Myocyte (in vitro differentiated cells): ENCODE measurements at places on chromosomes 6 and 20. TPM values are rescaled to one million over a fixed set of nuclear protein-coding genes. Genes with fewer than 3 reads are reported as not detected.

DNA sequence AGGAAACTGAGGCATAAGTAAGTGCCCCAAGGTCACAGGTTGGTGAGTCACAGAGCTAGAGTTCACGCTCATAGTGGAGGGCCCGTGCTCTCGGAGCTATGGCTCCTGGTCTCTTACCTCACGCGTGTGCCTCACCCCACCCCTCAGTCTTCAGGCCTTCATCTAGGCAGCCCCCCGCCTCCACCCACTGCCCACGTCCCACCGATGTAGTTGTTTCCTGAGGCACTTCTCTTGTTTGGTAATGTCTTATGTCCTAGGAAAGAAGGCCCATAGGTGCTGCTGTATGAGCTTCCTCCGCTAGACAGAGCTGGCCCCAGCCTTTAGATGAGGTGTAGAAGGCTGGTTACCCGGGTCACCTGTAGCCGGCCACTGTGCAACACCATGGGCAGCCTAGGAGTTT, 5.1 kb downstream of the RIPK1 start:
- DNase-seq: no peak

RCAN2 gene
- 1.2 and 1.4 TPM in 2 replicates for total RNA-seq

MCCD1 gene
- total RNA-seq: not detected in 2 replicates

DNA sequence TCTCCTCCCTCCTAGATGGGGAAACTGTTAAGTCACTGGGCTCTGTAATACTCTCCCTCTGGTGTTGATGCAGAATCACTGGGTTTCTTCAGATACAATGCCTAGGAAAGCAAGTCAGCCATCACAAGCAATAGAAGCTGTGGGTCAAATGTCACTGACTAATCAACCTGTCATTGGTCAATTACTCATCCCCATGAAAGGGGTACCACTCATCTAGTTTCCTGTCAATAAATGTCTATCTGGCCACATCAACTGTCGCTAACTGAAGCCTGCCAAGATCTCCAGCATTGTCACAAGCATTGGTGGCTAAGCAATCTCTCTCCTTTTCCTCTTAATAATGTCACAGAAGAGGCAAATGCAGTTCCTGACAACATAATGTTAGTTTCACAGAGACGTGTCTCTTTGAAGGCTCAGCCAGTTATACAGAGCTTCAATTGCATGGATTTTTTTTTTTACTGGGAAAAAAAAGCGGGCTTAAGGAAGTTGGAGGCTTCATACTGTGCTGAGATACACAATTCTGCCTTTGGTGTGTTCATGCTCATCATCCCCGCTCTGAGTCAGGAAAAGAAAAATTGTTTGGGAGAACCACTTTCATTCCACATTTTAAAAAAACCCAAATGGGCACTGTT, 355.9 kb downstream of the BTBD9 start:
- DNase-seq: no peak

DNA sequence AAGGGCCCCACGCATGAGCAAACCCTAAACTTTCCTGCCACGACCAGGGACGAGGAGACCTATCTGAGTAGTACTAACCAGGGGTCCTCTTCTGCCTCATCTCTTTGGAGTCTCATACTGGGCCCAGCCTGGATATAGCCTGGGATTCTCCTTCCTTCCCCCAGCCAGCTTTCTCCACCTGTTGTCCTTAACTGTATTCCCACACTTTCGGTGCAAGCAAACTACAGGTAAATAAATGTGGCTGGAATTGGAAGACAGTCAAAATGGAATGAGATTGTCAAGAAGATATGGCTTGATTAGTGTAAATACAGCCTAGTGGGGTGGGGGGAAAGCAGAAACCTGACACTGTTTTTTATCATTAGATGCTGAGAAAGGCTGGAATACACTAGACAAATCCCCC, 23.5 kb upstream of the LY86 start:
- DNase-seq: no peak

HECA gene
- 15.0 and 15.6 TPM in 2 replicates for total RNA-seq

DNA sequence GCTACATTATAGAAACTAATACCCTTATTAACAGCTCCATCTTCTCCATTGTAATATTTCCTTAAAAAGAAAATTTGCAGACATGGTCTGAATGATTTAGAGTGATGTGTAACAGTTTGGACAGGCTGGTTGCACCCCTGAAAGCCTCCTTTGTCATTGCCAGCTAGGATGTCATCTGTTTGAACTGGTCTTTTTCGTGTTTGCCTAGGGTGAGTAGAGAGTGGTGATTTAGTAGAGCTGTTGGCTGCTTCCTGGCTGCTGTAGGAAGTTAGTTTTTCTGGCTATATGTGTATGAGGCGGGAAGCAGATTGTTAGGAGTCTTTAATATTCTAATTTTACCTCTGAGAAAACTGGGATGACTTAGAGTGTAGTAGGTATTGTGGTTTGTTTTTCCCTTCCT, 101.1 kb downstream of the ZFAND3 start:
- DNase-seq: no peak

PROKR2 gene
- total RNA-seq: not detected in 2 replicates

DNA sequence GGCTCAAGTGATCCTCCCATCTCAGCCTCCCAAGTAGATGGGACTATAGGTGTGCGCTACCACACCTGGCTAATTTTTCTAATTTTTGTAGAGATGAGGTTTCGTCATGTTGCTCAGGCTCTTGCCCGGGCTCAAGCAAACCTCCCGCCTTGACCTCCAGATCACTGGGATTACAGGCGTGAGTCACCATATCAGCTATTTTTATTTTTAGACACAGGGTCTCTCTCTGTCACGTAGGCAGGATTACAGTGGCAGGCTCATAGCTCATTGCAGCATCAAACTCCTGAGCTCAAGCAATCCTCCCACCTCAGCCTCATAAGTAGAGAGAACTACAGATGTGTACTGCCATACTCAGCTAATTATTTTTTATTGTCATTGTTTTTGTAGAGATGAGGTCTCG, 41.7 kb downstream of the SLC23A2 start:
- peak; percentile 31 for DNase-seq

DNA sequence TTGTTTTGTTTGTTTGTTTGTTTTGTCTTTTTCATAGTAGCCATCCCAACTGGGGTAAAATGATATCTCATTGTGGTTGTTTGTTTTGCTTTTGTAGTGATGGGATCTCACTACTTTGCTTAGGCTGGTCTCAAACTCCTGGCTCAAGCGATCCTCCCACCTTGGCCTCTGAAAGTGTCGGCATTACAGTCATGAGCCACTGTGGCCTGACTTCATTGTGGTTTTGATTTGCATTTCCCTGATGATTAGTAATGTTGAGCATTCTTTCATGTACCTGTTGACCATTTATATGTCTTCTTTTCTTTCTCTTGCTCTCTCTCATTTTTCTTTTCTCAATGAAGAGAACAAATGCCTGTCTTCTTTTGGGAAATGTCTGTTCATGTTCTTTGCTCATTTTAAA, 30.8 kb upstream of the HLA-DOA start:
- no peak for DNase-seq

- DNase-seq: no peak
Observed at GRCh38 chr20:34537651-34538050, 20.9 kb upstream of the MAP1LC3A start.
